Iris pigment epithelial cell (primary cell): ENCODE measurements at places on chromosomes 16 and 17.

GRCh38 chr16:27228045-27228444 lies 24.7 kb downstream of the KDM8 start:
- no peak for DNase-seq

- no peak for DNase-seq
Measured at GRCh38 chr16:2163211-2163881, 7.8 kb downstream of the TRAF7 start.

- no peak for DNase-seq
Measured at GRCh38 chr16:78277321-78278055, 178.0 kb downstream of the WWOX start.

DNA sequence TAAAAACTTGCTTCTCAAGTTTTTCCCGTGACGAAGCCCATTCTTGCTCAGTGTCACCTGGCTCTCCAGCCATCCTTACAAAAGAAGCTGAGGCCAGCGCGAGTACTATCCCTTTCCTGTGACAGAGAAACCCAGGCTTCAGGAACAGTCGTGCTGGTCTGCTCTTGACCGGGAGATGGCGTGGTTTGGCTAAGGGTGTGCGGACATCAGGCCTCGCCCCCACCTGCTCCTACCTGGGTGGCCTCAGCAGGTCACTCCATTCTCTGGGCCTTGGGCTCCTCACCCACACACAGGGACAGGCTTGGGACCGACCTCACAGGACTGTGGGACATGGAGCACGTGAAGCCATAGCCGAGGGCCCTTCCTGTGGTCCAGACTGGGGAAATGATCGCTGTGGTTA lies 75.2 kb upstream of the CIBAR2 start:
- DNase-seq, result no peak

- DNase-seq, result no peak
Measured at GRCh38 chr17:5913032-5913531, 157.1 kb upstream of the WSCD1 start.

DNA sequence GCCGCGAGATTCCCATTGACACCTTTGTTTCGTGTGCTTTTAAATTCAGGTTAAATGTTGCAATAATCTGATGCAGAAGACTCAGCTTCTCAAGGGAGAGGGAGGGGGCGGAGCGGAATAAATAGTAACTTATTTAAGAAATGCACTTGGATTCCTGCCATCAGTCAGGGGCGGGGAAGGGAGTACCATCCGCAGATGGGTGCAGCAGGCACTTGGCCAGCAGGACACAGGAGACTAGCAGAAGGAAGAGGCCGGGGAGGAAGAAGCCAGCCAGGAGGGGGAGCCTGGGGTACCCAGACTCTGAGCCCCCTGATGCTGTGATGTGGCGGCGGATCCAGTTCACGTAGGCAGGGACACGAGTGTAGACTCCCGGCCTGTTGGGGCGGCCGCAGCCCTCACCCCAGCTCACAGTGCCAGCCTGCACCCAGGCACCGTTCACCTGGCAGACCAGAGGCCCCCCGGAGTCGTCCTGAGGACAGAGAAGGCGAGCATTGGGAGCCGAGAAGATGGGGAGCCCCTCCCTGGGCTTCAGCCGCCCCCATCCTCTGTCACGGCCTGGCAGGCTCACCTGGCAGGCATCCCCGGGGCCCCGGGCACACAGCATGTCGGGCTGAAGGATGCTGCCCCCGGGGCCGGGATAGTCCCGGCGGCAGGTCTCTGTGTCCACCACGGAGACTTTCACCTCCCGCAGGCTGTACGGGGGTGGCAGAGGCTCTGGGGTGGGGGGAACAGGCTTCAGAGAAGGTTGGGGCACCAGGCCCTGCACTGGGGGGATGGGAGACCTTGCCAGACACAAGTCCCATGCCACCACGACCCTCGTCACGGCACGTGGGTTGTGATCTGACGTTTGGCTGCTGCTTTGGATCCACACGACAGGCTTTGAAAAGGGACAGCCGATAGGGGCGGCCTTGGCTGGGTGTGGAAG lies 3.2 kb downstream of the TPSG1 start:
- no peak for DNase-seq

GRCh38 chr17:32822996-32823395 lies 53.9 kb downstream of the MYO1D start:
- DNase-seq, result peak; percentile 6
